ENCODE measurements at places on chromosomes 6 and 20.
A peak's percentile ranks its signal among the peaks of the same experiment; 100 is the strongest.

GRCh38 chr6:1062786-1063545, 248.9 kb upstream of the FOXQ1 start:
- no peak for DNase-seq

- no peak for DNase-seq
Measured at GRCh38 chr6:32439139-32439538, 548 bp upstream of the HLA-DRA start.

- DNase-seq = no peak
Measured at GRCh38 chr6:15246666-15247499, 1.0 kb downstream of the JARID2 start.

- DNase-seq = no peak
Measured at GRCh38 chr20:1805161-1805581, 90.0 kb upstream of the SIRPA start.

- no peak for DNase-seq
Measured at GRCh38 chr20:19928328-19929011, 88.7 kb upstream of the NAA20 start.

- no peak for DNase-seq
Measured at GRCh38 chr6:3053231-3053508, 15.1 kb upstream of the RIPK1 start.

- DNase-seq = no peak
Measured at GRCh38 chr6:132995432-132995831, 181.1 kb downstream of the RPS12 start.

DNA sequence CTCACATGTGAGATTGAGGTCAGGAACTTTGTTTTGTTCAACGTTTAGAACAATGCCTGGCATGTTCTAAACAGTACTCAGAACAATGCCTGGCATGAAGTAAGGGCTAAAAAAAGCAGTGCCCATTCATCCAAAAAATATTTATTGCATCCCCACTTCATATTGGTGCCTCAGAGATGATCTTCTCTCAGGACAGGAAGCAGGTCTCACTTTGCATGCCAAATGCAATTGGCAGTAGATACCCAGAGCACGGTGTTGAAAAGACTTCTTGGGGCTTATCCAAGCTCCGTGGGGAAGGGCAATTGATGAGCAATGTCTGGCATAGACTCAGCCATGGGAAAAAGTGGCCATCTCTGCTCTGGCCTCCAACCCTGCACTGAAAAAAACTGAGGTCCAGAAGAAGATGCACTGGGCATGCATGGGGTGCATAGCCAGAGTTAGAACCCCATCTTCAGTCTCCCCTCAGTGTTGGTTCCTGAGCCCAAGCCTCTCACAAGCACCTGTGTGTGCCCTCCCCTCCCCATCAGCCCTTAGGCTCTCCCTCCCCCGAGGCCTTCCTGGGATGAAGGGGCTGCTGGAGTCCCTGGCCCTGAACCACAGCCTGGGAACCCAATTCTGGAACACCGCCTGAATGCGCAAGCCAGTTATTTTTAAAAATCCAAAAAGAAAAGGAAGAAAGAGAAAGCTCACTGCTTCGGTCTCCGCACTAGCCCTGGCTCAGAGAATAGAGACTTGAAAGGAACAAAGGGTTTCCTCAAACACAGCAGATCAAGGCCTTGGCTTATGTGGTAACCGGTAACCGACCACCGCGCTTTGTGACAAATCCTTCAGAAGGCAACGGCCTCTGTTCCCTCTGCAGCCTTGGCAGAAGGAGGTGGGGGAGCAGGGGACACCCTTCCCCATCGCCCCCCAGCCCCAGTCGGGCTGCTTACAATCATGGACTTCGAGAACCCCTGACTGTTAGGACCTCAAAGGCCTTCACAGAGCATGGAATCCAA, 78.5 kb upstream of the SIRPA start:
- no peak for DNase-seq

DNA sequence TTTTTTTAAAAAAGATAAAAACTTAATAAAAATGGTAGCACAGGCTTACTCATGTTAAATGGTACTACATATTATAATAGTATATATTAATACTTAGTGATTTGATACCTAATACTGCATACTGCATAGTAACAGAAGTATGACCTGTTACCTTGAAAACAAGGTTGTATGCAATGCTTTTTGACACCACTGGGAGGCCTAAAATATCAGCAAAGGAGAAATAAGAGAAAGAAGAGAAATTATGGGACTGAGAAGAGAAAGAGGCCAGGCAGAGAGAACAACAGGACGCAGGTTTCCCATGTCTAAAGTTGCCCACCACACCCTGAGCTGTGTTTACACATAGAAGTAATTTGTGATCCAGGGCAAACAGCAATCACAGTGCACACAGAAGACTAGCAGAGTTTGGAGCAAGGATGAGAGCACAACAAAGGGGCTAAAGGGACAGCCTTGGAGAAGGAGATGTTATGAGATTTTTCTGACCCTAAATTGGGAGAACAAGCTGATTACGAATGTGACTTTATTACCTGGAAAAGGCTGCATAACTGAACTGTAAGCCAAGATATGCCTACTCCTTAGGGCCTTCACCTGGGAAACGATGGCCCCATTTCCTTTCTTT, 73.2 kb downstream of the ROS1 start:
- peak; percentile 2 for DNase-seq

GRCh38 chr20:1001911-1002681, at the start of gene RSPO4:
TSS of gene RSPO4 (minus strand) at chr20:1002311. CDS start at chr20:1002164, 147 bp downstream.
- no peak for DNase-seq

DNA sequence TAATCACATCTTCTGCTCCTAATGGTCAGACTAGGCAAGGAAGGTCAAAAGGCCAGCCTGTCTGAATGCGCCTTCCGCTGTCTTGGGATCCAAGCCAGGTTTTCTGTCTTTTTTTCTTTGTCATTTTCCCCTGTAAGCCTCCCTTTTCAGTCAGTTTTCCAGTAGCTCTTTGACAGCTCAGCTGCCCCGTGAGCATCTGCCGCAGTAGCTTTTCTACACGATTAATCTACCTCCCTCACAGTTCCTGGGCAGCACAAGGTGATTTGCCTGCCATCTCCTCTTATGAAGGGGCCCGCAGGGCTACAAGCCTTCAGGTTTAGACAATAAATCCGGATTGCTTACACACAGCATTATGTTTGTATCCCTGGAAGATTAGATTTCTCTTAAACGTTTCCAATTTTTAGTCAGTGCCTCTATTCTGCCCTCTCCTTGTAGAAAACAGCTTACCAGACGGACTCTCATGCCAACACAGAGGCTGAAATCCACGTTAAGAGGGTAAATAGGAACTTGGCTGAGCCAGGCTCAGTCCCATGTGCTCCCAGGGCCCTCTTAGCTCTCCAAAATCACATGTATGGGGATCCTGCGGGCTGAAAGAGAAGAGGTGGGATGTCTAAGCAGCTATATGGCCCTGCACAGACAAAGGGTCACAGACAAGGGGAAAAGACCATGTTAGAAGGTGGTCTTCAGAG, 77.2 kb downstream of the LY86 start:
- DNase-seq = no peak

- DNase-seq = no peak
Measured at GRCh38 chr20:40960101-40960500, 68.5 kb upstream of the TOP1 start.

- no peak for DNase-seq
Measured at GRCh38 chr20:4944518-4945313, 56.6 kb downstream of the SLC23A2 start.

DNA sequence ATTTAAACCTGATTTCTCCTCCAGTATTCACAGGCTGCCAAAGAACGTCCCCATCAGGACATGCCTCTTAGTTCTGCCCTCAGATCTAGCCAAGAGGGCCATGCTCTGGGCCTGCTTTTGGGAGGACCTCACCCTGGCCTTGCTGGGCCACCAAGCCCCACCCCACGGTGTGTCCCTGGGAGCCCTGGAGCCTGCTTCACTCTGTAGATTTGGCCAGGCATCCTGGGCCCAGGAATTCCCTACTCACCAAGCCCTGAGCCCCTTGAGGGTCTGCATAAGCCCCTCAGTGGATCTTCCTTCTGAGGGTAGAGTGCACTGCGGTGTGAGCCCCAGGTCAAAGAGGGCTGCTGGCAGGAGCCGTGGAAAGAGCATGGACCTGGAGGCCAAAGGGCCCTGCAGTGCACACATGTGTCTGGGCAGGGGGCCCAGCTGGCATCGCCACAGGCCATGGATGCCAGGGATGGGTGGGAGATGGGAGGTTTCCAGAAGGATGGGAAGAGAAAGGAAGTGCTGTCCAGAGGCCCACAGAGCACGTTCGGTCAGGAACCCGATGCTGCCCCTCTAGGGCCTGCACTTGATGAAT, 98.0 kb downstream of the DACT2 start:
- no peak for DNase-seq

- DNase-seq = no peak
Measured at GRCh38 chr6:25132934-25133333, 146.2 kb upstream of the CARMIL1 start.

- peak; percentile 87 for DNase-seq
Measured at GRCh38 chr6:158002951-158003853, 21.5 kb downstream of the SYNJ2 start.

DNA sequence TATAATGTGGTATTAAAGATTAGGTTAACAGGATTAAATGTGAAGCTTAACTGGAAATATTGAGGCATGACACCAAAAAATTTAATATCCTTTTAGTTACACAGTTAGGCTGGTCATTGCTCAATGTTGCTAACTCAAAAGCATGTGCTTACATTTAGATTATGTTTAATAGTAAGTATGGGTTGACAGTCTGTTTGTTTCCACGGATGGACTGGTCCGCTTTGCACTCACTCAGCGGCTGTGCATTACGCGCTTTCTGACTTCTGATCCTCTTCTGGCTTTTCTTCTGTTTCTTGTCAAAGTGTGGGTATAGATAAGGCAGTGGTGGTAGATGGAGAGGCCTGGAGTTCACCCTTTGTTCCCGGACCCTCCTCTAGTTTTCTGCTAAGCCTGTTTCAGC, 174.9 kb downstream of the RIMS1 start:
- no peak for DNase-seq

- DNase-seq = no peak
Measured at GRCh38 chr6:81126150-81126549, 626.3 kb downstream of the TENT5A start.

GRCh38 chr6:90220273-90220672, 76.4 kb downstream of the BACH2 start:
- no peak for DNase-seq

- no peak for DNase-seq
Measured at GRCh38 chr6:136011475-136011874, 160.0 kb downstream of the PDE7B start.
